ENCODE measurements at places on chromosomes 7 and 10.

DNA sequence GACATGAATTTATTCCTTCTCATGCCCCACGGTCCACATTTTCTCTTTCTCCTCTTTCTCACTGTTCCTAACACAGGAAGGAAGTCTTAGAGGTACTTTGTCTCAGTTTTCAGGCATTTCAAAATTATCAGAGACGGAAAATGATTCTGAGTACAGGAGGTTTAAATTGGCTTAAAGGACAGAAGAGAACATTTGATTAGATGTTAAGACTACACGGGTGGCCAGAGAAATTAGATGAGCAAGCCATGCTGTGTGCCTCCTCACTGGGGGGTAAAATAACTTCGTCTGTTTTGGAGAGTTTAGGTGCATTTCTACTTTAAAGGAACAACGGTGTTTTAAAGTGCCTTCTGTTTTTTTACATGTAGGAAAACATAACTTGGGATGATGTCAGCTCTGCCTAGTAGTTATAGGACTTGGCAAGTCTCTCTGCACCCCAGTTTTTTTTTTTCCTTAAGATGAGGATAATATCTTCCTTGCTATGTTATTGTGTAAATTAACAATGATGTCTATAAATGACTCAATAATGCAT, 66.9 kb downstream of the MCMBP start:
- no peak for DNase-seq

DNA sequence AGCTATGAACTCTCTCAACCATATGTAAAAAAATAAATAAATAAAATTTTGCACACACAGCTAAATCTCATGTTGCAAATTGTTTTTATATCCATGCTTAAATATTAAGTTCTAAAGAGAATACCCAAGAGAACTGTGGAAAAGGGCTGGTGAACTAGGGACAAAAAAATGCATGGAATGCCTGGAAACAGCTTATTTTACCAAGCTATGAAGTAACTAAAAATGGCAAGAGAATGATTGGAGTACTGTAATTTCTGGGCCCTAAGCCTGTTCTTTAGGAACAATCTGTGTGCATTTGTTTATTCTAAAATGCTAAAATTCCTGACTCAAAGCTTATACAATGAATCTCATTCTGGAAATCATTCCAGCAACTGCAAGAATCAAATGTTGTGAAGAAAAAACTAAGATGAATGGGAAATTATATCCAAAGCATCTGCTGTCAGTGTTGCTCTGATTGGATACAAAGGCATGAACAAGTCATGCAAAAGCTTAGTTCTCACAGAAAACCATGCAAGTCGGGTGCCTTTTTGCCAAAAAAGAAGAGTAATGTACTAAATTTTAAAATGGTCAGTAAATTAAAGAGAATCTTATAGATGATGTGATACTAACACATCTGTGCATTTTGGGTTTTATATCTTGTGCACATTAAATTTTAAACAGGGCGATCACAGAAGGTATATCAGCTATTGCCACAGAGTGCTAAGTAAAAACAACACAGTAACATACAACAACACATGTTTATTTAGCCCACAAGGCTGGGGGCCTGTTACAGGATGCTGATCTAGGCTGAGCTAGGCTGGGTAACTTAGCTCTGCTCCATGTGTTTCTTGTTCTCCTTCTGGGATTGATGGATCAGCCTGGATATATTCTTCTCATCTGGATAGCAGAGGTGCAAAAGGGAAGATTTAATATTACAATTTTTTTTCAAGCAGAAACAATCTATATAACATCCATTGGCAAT, 453.5 kb upstream of the SEMA3A start:
- no peak for DNase-seq

DNA sequence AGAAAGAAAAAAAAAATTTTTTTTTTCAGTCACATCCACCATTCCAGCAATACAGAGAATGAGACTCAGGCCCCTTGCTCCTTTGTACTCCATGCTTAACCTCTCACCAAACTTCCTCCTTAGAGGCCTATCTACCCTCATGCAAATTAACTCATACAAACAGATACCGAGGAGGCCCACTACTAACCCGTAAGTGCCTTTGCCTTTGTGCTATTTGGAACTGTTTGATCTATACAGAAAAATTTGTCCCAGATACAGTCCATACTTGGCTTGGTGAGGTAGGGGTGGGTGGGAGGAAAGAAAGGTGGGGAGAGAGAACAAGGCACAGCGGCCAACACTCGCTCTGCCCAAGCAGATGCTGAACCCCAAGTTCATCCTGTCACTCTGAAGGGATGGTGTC, 87.8 kb upstream of the DUSP5 start:
- no peak for DNase-seq

- no peak for DNase-seq
These were observed 112.0 kb downstream of the ZEB1 start for GRCh38 chr10:31431021-31431420.

DNA sequence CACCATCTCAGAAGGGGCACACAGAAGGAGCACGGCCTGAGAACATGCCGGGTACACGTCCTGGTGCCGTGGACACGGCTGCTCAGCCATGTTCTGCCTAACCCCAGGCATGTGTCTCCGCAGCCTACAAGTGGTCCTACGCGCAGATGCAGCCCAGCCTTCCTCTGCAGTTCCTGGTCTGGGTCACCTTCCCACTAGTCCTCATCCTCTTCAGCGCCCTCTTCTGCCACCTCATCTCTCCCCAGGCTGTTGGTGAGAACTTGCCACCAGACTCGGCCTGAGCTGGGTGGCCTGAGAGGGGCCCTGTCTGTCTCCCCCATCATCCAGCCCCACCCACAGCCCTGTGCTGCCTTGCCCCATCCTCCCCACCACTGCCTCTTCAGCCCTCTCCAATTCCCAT, 5.3 kb downstream of the CLCN1 start:
- DNase-seq = no peak

GRCh38 chr10:58104351-58104751, 163.3 kb downstream of the IPMK start:
- no peak for DNase-seq

GRCh38 chr7:40507166-40507565, 372.4 kb downstream of the SUGCT start:
- no peak for DNase-seq

GRCh38 chr7:121576148-121576917, 180.2 kb upstream of the FAM3C start:
- DNase-seq = no peak

DNA sequence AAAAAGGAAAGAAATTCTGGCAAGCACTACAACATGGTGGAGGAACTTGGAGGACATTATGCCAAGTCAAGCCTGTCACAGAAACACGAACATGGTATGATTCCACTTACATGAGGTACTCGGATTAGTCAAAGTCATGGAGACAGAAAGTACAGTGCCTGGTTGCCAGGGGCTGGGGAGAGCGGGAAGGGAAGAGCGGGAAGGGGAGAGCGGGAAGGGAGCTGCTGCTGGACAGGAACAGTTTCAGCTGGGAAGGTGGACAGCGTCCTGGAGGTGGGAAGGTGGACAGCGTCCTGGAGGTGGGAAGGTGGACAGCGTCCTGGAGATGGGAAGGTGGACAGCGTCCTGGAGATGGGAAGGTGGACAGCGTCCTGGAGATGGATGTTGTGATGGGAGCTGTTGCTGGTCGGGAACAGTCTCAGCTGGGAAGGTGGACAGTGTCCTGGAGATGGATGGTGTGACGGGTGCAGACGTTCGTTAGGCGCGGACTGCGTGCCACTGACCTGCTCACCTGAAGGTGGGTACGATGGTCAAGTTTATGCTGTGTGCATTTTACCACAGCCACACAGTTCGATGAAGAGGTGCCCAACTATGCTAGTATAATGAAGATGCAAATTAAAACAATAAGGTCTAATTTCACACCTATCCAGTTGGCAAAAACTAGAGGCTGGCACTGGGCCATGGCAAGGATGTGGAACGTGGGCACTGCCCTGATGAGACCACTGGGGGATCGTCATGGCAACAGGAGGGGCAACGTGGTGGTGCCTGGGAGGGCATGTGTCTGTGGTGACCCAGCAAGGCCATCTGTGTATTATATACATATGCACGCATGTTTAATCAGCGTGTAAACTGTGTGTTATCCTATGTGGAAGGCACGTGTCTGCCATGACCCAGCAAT, 103.8 kb downstream of the NKX6-2 start:
- DNase-seq = no peak

GRCh38 chr10:20898866-20899535, 1.9 kb upstream of the NEBL start:
- DNase-seq = no peak

DNA sequence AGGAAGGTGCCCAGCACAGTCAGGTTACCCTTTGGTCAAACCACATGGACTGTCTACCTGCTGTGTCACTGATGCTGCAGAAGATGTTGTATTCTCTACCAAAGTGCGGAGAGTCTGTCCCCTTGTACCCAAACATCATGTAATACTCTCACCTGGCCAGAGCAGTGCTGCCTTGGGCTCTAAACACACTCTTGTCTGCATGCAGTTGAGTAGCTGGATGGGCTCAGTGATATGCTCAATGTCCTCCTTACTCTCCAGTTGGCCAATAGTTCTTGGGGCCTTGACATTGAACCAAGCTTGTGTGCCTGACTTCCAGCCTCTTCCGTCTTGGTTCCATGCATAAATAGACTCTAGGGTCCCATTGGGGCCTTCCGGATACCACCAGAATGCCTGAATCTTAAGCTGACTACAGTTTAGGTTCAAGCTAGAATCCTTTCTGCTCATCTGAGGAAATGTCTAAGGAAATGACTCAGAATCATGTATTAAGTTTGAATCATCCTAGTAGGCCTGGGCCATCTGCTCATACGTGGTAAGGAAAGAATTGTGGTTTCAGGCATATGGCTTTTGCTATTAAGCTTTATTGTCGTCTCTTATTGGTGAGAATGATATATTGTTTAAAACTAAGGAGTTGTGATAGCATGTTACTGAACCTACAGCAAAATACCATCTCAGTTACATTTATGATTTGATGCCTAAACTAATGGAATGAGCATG, 118.0 kb downstream of the OTUD1 start:
- DNase-seq = no peak

GRCh38 chr10:111146025-111146640, 69.3 kb downstream of the ADRA2A start:
- DNase-seq = no peak

- DNase-seq = no peak
These were observed 24.6 kb upstream of the MCU start for GRCh38 chr10:72667207-72667864.

DNA sequence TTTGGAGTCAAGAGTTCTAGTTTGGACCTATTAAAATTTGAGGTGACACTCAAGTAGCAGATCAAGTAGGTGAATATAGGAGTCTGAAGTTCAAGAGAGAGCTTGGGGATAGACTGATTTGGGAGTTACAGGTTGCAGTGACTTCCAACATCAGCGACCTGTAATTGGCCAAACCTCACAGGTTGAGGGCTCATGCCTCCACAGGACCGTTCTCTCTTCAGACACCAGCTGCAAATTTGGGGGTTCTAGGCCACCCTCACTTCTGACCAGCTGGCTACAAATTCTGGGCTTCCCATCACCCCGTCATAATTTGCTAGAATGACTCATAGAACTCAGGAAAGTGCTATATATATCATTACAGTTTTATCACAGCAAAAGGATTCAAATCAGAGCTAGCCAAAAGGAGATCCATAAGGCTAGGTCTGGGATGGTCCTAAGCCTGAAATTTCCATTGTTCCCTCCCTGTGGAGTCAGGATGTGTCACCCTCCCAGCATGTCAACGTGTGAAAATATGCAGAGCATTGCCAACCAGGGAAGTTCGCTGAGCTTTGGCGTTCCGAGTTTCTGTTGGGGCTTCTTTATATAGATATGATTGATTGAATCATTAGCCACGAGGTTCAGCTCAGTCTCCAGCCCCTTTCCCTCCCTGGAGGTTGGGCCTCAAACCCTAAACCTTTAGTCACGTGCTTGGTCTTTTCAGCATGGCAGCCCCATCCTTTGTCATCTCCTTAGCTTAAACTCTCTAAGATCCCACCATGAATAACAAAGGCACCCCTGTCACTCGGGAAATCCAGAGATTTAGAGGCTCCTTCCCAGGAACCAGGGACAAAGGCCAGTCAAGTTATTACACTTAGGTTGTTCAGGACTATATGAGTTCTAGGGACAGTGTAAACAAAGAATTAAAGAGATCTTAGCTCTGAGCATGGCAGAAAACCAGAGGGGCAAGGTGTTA, 20.7 kb upstream of the ZNF212 start:
- DNase-seq = no peak

GRCh38 chr7:73770002-73770859, at the start of gene CLDN3:
Gene CLDN3, minus strand, starts transcription at chr7:73770270. Its CDS starts 221 bp downstream, at chr7:73770049.
- DNase-seq = no peak

GRCh38 chr7:1150400-1151002, 9.5 kb downstream of the ZFAND2A start:
- no peak for DNase-seq

- no peak for DNase-seq
These were observed 22.5 kb downstream of the RBM20 start for GRCh38 chr10:110666673-110667072.

DNA sequence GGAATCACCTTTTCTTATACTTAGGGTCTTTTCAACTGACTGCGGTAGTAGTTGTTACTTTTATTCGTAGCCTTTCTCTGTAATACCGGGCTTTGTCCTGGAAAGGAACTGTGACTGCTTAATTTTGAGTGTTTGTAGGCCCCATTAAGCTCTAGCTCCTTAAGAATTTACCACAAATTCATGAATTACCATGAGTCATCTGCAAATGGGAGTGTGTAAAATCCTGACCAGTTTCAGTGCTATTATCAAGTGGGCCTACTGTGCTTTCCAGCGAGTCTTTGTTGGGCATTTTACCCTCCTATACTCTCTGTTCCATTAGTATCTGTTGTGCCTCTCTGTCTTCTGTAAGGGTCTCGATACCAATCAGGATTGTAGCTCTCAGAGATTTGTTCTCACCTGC, 49.7 kb downstream of the ZMYND11 start:
- DNase-seq = no peak

DNA sequence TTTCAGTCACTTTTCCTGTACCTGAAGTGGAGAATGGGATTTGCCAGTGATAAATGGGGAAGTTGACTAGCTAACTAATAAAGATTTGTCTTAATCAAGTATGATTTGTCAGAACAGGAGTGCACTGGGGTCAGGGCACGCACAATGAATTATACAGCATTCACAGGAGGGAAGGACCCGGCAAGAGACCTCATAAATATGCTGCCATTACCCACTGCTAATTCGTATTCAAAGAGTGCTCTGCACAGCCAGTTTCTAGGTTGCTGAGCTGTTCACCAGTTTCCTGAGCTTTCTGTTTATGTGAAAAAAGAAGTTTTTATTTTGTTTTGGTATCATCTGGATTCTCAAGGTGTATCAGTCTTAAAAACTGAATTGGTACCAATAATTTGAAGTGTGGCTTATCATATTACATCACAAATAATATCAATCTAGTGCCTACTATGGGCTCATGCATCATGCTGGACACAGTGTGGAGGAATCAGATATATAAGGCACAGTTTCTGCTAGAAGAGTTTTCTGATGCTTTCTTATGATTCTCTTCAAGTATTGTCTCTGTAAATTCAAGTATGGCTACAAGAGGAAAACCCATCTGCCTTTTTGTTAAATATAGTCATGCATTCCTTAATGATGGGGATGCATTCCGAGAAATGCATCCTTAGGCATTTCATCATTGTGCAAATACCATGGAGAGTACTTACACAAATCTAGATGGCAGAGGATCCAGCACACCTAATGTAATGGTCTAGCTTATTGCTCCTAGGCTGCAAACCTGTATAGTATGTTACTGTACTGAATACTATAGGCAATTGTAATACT, 202.2 kb downstream of the VTI1A start:
- DNase-seq = no peak

Data from activated naive CD4-positive, alpha-beta T cell (primary cell).